ENCODE measurements at places on chromosomes 5 and 9.

GRCh38 chr9:34991607-34992375, 2.2 kb downstream of the DNAJB5 start:
- DNase-seq = no peak

- DNase-seq = no peak
These were observed 59.4 kb upstream of the NEK6 start for GRCh38 chr9:124198331-124198730.

GRCh38 chr9:21782205-21782604, 20.2 kb upstream of the MTAP start:
- no peak for DNase-seq

DNA sequence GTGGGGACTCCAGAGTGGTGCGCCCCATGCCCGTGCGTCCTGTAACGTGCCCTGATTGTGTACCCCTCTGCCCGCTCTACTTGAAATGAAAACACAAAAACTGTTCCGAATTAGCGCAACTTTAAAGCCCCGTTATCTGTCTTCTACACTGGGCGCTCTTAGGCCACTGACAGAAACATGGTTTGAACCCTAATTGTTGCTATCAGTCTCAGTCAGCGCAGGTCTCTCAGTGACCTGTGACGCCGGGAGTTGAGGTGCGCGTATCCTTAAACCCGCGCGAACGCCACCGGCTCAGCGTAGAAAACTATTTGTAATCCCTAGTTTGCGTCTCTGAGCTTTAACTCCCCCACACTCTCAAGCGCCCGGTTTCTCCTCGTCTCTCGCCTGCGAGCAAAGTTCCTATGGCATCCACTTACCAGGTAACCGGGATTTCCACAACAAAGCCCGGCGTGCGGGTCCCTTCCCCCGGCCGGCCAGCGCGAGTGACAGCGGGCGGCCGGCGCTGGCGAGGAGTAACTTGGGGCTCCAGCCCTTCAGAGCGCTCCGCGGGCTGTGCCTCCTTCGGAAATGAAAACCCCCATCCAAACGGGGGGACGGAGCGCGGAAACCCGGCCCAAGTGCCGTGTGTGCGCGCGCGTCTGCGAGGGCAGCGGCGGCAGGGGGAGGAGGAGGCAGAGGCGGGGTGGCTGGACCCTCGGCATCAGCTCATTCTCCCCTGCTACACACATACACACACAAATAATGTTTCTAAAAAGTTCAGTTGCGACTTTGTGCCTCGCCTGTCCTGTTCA, 668 bp downstream of the GLIS3 start:
- no peak for DNase-seq

DNA sequence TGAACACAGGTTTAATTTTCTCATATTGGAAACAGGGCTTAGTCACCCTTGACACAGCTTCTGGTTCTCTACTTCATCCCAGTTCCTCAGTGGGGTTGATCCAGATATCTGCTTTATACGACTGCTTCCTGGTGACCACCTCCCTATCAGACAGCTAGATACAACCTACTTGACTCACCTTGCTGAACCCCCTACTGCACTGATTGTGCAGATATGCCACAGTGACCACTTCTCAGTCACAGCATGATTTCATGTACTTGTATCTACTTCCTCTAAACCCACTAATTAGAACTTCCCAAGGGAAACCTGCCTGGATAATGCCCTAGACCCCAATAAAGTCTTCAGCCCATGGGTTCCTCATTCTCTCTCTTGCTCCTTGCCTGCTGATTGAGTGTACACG, 18.4 kb upstream of the RFK start:
- DNase-seq = no peak

DNA sequence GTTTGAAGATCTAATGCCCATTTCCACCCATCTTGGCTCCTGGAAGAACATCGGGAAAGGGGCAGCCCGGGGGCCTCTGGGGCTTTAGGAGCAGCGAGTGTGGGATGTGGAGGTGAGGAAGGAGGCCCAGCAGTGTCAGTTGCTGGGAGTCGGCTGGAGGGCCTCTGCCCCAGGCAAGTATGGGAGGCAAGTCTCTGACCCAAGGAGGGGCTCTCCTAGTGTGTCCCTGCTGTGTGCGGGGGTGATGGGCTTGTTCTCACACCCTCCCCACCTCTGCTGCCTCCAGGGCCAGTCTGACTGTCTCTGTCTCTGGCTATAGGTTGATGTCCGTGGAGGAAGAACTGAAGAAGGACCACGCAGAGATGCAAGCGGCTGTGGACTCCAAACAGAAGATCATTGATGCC, 129.7 kb downstream of the DAB2IP start:
- DNase-seq = no peak

GRCh38 chr9:125374443-125375309, 113.0 kb downstream of the GAPVD1 start:
- peak; percentile 37 for DNase-seq

DNA sequence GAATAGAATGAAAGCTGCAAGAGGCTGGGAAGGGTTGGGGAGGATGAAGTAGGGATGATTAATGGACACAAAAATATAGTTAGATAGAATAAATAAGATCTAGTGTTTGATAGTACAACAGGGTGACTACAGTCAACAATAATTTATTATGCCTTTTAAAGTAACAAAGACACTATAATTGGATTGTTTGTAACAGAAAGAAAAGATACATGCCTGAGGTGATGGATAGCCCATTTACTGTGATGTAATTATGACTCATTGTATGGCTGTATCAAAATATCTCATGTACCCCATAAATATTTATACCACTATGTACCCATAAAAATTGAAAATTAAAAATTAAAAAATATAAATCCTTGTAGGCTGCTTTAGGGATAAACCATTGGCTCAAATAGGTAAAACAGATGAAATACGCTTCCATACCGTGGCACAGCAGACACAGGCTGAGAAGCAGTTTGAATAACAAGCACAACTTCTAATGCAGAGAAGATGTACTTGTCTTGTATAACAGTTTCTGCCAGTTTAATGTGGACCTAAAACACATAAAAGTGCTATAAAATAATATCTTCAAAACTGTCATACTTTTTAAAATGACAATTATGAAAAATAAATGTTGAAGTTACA, 34.9 kb downstream of the APBA1 start:
- no peak for DNase-seq

DNA sequence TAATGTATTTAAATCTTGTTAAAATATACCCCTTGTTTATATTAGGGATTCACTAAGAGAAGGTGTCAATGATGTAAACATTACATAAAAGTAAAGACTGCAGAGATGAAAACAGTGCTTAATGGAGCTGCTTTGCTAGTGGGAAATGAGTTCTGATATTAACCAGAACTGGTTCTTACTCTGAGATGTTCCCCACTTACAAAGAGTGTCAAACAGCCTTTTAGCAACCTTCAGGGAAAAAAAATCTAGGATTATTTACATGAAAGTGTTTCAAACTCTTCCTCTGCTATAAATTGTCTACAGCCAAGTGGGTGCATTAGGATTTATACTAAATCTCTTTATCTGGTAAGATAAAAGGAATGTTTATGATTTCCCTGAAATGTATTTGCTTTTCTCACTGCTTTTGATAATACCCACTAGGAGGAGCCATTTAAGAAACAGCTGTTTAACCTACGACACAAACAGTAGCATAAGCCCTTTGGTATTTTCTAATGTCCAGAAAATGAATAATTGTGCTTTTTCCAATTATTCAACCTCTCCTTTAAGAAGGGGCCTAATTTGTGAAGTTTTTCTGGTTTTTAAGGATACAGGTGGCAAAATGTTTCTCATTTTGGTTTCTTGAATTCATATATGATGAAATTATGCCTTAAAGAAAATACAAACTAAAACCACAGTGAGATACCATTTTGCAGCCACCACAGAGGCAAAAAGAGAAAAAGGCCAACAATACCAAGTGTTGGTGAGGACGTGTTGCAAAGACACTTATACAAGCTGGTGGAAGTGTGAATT, 186.3 kb downstream of the TLE4 start:
- no peak for DNase-seq

DNA sequence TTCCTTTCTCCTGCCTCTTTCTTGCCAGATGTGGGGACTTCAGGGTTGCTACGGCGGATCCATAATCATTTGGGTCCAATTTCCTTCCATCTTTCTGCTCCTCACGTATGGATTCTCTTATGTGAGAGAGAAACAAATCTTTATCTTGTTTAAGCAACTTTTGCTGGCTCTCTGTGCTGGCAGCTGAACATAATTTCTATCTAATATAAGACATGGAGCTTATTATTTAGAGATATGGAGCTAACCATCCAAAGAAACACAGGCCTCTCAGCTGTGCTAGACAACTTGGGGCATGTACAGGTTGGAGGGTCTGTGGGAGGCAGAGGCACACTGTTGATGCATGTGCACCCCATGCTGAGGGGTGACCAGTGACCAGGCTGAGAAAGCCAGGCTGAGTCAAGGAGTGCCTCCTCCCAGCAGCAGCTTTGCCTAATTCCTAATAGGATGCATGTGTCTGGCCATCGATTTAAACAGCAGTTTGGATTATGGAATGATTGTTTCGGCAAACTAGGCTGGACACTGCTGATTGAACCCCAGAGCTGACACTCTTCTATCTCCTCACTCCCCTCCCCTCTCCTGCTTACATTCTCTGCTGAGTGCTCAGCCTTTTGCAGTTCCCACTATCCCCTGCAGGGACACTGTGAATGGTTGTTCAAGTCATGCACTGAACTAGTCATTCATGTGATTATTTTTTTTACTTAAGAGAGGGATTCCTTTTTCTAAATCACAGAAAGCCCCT, 195.8 kb downstream of the ERCC6L2 start:
- no peak for DNase-seq

DNA sequence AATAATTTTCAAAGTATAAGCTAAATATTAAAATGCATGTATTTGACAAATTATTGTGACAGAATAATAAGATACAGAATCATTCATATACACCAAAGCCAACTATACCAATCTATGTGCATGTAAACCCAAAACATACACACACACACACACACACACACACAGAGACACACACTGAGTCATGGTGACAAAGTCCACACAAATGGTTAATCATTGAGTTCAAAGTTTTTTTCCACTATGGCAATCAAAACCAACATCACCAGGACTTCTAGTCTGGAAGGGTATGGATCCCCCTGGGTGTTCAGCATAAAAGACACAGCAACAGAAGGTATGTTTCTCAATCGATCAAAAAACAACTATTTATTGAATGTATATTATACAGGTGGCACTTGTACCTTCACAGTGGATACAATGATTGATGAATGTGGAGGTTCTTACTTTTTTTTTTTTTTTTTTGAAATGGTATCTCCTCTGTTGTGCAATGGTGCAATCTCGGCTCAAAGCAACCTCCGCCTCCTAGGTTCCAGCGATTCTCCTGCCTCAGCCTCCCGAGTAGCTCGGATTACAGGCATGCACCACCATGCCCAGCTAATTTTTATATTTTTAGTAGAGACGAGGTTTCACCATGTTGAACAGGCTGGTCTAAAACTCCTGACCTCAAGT, 137.0 kb downstream of the PDE4D start:
- no peak for DNase-seq

- DNase-seq = no peak
These were observed 120.7 kb upstream of the APC start for GRCh38 chr5:112616812-112617547.

- DNase-seq = no peak
These were observed 9.6 kb downstream of the NEK6 start for GRCh38 chr9:124267271-124267807.

DNA sequence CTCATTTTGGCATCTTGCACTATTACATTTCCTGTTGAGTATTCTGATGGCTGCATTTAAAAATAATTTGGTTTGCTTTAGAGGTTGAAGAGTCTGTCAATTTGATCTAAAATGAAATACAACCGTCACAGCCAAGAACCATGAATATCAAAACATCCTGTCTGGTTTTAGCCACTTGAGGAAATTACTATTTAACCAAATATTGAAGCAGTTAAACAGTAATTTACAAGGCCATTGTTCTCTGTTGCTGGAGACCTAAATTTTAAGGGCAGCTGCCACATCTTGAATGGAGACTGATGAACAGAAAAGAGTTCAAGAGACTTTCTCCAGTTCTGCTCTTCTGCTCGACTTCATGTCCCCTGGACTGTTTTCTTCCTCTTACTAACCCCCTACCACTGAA, 549.4 kb downstream of the LRRC70 start:
- DNase-seq = no peak

DNA sequence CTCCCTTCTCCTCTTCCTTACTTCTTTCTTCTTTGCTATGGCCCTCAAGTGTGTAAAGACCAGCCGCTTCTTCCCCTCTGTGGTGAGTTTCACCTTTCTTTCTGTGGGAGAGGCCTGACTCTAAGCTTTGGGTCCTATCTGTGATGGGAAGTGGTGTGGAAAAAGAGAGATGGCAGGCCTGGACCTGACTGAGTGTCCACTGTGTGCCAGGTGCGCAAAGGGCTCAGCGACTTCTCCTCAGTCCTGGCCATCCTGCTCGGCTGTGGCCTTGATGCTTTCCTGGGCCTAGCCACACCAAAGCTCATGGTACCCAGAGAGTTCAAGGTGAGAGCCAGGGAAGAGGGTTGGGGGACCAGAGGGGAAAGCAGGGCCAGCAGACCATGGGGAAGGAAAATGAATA, 5.9 kb downstream of the SLC4A9 start:
- no peak for DNase-seq

DNA sequence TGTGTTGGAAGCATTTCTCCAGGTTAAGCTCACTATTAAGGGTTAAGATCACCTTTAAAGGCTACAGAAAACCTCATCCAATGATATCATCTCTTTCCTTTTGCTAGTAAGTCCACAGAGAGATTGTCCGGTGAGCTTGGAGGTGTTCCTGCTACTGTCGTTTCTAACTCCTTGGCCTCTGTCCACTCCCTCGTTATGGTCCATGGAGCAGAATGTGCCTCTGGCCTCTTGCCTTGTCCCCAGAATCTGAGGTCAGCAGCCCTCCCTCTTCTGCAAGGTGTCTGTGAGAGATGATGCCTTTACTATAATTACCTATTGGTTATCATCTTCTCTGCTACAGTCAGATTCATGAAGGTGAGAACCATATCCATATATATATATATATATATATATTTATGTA, 15.0 kb downstream of the ORM2 start:
- DNase-seq = no peak

- no peak for DNase-seq
These were observed 702.2 kb downstream of the MAT2B start for GRCh38 chr5:164207646-164208045.

DNA sequence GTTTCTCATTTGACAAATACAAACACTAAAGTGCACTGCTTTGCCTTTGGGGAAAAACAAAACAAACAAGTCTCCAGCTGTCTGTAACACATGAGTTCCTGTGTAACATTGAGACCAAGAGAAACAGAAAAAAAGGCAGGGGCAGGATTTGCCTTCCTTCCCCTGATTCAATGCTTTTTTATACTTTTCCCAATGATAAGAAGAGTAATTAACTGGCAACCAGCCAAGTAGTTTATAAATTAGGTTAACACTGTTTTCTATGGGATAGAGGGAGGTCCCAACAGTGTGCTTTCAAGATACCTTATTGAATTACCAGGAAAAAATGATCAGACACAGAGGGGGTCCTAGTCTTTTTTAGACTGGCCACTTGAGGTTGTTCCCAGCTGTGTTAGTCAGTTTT, 346.8 kb downstream of the TRIM36 start:
- DNase-seq = no peak

GRCh38 chr5:145499483-145499882, 335.7 kb downstream of the PRELID2 start:
- DNase-seq = no peak

GRCh38 chr9:130382636-130383349, 62.0 kb upstream of the ASS1 start:
- no peak for DNase-seq

Data from activated effector memory CD4-positive, alpha-beta T cell treated with Interleukin-2 at 50 U/mL for 16 hours (primary cell).